CD8-positive, alpha-beta memory T cell (primary cell): ENCODE measurements at places on chromosomes 13 and 19.
A peak's percentile ranks its signal among the peaks of the same experiment; 100 is the strongest.

- peak; percentile 53 for DNase-seq
Observed at GRCh38 chr19:48415395-48415794, 21.9 kb downstream of the GRIN2D start.

DNA sequence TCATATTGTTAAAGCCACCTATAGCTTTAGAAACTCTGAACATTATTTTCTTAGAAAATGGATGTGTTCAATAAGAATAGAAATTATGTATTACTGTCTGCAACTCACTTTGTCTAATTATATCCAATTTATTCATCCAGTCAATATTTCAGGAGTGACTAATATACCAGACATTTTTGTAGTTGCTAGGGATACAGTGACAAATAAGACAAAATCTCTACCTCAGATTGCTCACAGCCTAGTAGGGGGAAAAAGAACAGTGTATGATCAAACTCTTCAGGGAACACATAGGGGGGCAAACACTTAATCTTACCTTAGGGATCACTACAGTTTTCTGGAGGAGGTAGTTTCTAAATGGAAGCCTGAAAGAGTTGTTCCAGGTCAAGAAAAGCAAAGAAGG lies 8.6 kb downstream of the BRCA2 start:
- no peak for DNase-seq

- DNase-seq, result no peak
Observed at GRCh38 chr13:64718116-64718515, 2512.0 kb downstream of the PCDH9 start.

DNA sequence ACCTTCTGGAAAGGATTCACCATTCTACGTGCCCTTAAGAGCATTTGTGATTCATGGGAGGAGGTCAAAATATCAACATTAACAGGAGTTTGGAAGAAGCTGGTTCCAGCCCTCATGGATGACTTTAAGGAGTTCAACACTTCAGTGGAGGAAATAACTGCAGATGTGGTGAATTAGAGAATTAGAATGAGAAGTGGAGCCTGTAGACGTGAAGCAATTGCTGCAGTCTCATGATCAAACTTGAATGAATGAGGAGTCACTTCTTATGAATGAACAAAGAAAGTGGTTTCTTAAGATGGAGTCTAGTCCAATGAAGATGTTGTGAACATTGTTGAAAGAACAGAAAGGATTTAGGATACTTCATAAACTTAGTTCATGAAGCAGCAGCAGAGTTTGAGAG lies 129.1 kb downstream of the TNFRSF19 start:
- no peak for DNase-seq

GRCh38 chr19:44662691-44663385 lies 8.4 kb upstream of the CEACAM19 start:
- DNase-seq, result no peak

GRCh38 chr19:41774515-41774980 lies 19.2 kb downstream of the CEACAM6 start:
- DNase-seq, result peak; percentile 71

DNA sequence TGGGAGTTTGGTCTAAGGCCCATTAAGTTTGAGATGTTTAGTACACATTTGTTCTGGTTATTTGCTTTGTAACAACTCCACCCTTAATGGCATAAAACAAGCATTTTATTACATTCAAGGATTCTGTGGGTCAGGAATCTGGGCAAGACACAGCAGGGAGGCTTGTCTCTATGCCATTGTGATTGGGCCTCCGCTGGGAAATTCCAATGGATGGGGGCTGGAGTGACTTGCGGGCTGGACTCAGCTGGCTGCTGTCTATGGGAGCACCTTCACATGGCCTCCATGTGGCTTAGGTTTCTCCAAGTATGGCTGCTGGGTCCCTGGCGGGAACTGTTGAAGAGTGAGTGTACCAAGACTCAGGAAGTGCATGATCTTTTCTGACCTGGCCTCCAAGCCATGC lies 159.0 kb downstream of the PAN3 start:
- DNase-seq, result no peak

DNA sequence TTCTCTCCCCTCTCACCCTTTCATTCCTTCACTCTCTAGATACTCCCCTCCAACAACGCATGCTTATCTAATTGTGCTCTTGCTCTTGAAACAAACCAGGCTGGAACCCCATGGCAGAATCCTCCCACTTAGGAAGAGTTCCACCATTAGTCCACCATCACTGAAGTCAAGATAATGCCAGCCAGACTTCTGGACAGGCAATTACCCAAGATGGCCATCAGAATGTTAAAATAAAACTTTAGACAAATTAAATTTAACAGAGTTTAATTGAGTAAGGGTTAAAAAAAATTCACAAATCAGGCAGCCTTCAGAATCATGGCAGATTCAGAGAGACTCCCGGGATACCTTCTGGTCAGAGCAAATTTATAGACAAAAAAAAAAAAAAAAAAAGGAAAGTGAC lies 221.5 kb downstream of the LHFPL6 start:
- no peak for DNase-seq

GRCh38 chr13:102800145-102801041 lies 1.5 kb downstream of the BIVM start:
- DNase-seq, result peak; percentile 80

DNA sequence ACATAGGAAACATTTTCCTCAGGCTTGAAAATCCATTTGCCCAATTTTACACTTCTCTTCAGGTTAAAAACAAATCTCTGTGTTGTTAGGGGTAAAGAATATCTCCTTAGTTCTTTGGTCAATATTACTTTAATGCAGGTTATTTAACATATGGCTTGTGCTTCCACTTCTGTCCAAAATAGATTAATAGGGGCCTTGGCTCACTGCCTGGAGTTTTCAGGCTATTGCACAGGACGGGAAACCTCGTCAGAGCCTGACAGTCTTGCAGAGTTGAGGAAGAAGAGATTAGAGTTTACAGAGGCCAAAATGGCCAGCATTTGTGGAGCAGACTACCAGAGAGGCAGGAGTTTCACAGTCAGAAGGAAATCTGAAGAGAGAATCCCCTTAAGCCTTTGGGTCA lies 863.9 kb upstream of the GPC6 start:
- no peak for DNase-seq

- peak; percentile 95 for DNase-seq
Observed at GRCh38 chr19:531009-531752, 379 bp upstream of the CDC34 start.

DNA sequence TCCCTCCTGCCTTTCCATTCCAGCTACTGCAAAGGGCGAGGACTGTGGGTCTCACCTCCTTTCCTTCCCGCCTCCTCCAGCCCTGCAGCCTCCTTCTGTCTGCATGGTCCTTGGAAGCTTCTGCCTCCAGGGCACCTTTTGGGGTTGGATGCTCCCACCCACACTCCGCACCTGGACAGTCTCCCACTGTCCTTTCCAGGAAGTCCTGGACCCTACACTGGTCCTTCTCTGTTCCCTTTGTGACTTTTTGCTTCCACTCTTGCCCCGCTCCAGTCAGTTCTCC lies 130.8 kb downstream of the USP12 start:
- no peak for DNase-seq

DNA sequence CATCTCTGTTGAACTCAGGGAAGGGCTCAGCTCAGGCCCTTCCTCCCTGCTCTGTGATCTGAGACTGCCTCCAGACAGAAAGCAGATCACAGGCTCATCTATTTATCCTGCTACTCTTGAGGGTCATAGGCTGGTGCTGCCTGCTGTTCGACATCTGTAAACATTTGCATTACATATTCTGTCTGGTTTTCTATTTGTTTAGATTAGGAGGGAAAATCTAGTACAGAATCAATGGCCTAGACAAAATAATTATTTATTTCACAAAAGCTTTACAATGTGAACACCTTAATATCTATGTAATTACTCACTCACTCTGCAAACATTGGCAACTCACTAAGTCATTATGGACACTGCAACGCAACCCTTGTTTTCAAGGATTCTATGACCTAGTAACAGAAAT lies 43.0 kb downstream of the CEP89 start:
- DNase-seq, result no peak

- no peak for DNase-seq
Observed at GRCh38 chr13:99053636-99054233, 75.9 kb upstream of the DOCK9 start.

DNA sequence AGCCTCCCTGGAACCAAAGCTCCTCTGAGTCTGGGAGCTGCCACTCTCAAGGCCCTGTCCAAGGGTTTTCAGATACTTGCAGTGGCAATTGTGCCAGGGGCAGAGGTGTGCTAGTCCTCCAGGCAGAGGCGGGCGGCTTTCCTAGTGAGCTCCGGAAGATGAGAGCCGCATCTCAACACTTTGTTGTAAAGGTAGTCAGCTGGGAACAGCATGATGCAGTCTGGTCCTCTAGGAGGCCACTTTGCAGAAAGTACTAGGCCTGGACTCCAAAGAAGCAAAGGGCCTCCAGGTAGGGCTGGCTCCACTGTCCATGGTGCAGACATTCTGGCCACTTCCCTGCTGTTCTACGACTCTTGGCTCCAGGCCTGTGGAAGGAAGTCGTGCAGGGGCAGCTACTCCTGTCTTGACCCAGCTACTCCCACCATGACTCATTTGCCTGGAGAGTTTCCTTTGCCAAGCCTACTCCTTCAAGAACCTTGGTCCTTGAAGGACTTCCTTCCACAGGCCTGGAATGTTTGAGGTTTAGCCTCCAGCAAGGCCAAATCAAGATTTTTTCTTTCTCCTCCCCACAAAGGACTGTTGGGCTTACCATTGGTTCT lies 9.9 kb upstream of the ZNF536 start:
- no peak for DNase-seq

DNA sequence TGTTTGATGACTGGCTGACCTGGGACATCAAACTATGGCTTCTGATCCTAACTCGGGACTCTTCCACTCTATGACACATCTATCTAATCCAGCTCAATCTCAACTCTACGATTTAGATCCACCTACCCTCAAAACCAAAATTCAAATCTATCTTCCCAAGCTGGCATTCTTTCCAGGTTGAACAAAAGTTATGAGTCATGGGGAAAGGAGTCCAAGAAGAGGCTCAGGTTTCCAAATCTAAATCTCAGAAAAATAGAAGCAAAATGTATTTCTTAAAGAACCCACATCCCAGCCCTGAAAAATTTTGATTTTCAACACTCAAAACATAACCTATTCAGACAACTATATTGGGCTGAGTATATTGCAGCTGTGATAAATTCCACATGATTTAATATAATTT lies 143.9 kb upstream of the IPO5 start:
- no peak for DNase-seq

DNA sequence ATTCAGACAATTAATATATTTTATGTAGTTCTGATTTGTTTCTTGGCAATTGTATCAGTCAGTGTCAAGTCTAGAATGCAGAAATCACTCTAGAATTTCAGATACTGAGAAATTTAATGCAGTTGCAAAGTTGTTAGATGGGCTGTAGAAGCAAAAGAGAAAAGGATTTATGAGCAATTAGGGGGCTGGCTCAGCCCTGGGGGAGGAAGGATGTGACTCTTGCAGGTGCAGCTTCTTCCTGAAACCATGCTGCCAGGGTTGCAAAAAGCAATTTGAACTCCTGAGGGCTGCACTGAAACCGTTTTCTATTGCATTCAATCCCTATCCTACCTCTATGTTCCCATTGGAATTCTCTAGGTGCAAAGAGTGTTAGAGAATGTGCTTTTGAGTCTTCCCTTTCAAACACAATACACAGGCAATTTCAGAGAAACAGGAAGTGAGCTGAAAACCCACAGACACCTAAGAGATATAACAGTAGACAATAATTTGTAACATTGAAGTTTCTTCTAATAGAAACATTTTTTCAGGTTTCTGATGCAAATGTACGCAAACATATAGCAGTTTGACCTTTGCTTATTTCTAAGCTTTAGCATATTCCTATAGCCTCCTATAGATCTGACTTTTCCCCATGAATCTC lies 814.7 kb upstream of the ATXN8OS start:
- DNase-seq, result no peak

- DNase-seq, result no peak
Observed at GRCh38 chr19:7603919-7604318, 8.3 kb downstream of the CAMSAP3 start.

- peak; percentile 57 for DNase-seq
Observed at GRCh38 chr19:46493236-46494145, 2.2 kb downstream of the PNMA8B start.

GRCh38 chr19:48713041-48713863 lies 6.3 kb downstream of the MAMSTR start:
- DNase-seq, result no peak

DNA sequence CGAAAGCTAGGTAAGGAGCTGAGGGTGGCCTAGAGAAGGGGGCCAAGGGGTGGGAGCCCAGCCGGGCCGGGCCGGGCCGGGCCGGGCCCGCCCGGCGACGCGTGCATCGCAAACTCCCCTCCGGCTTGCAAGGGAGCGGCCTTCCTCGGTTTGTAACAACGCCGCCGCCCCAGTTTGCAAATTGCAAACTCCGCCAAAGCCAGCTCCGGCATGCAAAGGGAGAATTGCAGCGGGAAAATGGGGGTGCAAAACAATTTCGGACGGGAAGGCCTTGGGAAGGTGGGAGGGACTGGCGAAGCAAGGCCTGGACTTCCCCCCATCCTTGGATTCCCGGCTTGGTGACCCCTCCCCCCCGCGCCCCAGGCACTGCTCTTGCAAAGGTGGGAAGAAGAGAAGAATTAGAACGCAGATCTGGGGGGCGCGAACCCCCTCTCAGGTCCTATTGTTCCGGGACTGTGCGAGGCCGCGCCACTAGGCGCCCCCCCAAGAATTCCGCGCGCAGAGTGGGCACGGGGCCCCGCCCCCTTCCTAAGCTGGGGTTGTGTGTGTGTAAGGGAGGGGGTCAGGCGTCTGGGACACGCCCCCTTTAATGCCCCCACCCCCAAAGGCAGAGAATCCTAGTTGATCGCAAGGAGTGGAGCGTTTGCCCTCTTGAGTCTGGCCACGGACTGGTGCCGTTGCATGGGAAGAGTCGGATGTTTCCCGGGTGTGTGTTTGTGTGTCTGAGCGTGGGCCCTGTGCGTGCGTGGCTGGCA lies 926 bp downstream of the PRR12 start:
- peak; percentile 42 for DNase-seq

- DNase-seq, result peak; percentile 35
Observed at GRCh38 chr19:48963371-48964204, 1.5 kb upstream of the FTL start.

GRCh38 chr13:48398450-48399095 lies 14.3 kb downstream of the LPAR6 start:
- no peak for DNase-seq

DNA sequence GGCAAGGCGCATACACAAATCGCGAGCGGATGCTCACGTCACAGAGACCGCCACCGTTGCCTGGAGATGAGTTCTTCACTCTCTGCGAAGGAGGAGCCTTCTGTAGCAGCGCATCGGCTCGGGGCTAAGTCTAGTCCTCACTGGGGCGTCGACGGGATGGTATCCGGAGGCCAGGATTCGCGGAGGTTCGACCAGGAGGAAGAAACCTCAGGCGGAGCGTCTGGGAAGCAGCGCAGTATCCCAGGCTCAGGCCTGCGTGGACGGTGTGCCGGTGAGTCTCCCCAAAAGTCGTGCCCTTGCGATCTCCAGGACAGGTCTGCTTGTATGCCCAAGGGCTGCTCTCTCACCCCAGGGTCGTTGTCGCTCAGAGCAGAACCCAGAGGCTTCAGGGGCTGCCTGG lies 40.4 kb downstream of the ZNF146 start:
- no peak for DNase-seq
